Inflammatory macrophage treated with lipopolysaccharide for 4 hours (primary cell): ENCODE measurements at places on chromosomes 4 and X.

DNA sequence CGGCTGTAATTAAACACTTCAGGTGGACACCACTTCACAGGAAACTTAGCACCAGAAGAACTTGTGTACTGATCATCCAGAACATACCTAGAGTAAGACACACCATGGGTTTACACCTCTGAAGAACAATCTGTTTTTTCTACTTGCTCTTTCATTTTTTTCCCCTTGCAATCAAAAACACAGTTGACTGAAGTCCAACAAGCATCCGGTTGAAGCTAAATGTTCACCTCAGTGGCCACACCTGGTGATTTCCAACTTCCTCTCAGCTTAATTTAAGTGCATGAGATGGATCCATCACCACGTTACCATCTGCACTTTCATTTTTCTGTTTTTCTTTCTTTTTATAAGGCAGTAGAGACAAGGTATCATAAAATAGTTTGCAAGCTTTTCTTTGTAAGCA is 4.9 kb upstream of the TXK start:
- no peak for DNase-seq

- DNase-seq = no peak
These were observed 32.8 kb downstream of the TMEM131L start for GRCh38 chr4:153499005-153499404.

DNA sequence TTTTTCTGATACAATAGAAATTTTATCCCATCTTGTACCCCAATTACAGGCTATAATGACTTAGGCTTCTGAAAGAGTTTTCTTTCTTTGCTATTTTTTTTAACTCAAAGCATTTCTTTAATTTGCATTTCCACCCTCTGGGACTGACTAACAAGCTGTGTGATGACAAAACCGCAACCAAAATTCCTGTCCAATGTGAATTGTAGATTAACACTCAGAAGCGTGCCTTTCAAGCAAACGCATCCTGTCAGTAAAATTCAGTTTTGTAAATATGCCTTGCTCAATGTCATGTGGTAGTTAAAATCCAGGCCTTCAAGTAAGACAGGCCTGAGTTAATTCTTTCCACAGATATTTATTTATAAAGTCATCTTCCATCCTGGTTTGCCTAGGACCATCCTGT is 50.3 kb downstream of the STK32B start:
- no peak for DNase-seq

DNA sequence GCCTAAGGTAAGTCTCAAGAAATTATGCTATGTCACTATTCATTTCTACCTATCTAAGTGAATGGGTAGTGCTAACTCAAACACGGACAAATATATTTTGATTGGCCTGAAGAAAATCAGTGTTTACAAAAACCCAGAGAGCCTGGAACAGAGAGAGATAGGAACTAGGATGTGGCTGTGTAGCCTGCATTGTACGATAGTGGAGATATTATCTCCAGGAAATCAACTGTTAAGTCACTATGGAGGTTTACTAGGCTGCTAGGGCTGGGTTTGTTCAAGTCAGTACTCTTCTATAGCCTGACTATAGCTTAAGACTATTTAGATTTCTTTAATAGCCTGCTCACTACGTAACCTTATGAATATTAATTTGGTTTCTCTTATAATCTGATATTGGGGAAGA is 127.9 kb downstream of the TACR3 start:
- no peak for DNase-seq

GRCh38 chr4:173855015-173855414 is 325.0 kb upstream of the HAND2 start:
- no peak for DNase-seq

- no peak for DNase-seq
These were observed 75.5 kb downstream of the MTMR1 start for GRCh38 chrX:150768580-150769190.

- no peak for DNase-seq
These were observed 56.3 kb downstream of the SHROOM2 start for GRCh38 chrX:9842541-9842940.
